ENCODE measurements at places on chromosomes 1 and 21.
A peak's percentile ranks its signal among the peaks of the same experiment; 100 is the strongest.

DNA sequence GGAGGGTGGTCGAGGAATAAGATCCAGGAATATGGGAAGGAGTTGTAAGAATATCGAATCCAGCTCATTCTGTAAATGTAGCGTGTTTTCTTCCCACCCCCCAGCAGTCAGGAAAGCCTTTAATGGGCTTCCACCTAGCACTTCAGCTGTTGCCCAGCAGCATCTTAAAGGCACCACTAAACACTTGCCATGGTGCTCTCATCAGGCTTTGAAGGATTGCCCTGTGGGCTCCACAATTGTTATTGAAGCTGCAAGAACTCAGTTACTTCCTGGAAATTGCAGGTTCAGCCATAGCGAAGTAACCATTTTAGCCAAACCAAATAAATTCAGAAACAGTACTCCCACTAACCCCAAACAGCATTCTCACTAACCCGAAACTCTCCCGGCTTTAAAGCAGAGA is 511.2 kb downstream of the PLPP3 start:
- ATAC-seq = no peak

DNA sequence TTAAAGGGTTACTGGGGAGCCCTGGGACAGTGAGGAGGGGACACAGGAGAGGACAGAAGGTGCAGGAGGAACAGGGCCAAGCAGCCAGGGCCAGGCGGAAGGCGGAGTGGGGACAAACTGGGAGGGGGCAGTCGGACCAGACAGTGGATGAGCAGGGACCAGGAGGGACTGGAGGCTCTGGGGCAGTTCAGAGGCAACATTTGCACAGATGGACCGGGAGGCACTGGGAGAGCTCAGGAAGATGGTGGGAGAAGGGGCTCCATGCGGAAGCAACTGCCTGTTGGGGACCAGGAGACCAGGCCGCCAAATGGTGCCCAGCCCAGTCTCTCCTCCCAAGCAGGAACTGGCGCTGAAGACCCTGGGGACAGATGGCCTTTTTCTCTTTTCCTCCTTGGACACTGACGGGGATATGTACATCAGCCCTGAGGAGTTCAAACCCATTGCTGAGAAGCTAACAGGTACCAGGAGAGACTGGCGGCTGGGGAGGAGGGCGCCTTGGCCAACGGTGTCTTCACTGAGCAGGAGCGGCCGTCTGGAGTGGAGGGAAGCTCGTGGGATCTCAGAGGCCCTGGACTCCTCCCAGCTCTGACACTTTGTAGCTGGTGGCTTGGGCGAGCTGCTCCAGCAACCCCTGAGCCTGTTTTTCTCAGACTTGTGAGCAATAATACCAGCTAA is 847 bp downstream of the SELENON start:
- no peak for ATAC-seq

- no peak for ATAC-seq
These were observed 34.5 kb downstream of the KLHDC7A start for GRCh38 chr1:18515120-18515667.

GRCh38 chr1:155531624-155532023 is 31.0 kb downstream of the ASH1L start:
- no peak for ATAC-seq

DNA sequence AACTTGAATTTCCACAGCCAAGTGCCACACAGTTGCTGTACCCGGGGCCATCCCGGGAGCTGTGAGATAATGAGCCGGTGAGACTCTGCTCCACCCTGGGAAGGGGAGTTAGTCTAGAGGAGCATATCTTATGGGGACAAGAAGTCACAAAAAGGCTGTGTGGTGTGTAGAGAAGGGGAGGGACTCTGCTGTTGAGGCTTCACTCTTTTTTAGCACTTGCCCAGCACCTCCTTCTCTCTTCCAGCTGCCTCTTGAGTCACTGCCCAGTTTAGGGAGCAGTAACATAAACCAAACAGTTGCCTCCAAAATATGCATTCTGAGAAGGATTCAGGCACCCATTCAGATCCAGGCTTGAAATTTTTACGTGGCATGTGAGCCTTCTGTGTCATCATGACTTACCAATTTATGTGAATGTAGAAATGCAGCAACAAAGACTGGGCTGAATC is 744 bp upstream of the WDR26 start:
- ATAC-seq = peak; percentile 24

DNA sequence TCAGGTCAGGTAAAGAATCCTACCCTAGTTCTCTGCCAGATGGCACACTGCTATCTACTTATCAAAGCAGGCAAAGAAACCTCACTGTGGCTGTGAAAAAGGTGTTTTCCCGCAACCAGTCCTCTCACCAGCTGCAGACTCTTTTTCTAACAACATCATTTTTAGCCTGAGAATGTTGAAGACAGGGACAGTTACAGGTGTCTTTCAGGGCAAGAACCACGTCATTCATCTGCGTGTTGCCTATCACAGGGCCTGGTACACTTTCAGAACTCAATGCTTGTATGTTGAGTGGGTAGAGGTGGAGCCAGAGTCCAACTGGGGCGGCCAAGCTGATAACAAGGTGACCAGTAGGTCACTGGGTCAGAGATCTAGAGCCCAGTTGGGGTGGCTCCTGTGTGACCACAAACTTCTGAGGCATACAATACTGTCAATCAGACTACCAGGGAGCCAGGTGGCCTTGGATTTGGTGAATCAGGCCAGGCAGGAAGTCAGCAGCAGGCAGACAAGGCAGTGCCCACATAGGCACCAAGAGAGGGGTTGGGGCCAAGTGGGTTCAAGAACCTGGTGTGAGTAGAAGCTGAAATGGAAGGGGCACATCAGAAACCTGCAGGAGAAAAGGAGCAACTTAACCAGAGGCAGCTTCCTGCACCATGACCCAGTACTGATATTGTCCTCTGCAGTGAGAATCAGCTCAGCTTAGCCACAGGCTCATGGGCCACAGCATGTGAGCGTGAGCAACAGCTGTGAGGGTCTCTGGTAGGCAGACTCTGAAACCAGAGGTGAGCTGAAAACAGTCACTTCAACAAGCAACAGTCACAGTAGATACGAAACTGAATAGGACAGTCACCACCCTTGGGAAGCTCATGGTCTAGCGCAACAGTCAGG is 123.6 kb downstream of the DTL start:
- ATAC-seq = no peak

GRCh38 chr1:223216531-223217205 is 73.6 kb upstream of the TLR5 start:
- no peak for ATAC-seq

GRCh38 chr1:203340112-203340790 is 10.7 kb downstream of the FMOD start:
- peak; percentile 68 for ATAC-seq

- no peak for ATAC-seq
These were observed 21.2 kb downstream of the PDIK1L start for GRCh38 chr1:26132834-26133167.

- no peak for ATAC-seq
These were observed 453.4 kb downstream of the DPYD start for GRCh38 chr1:97467445-97467844.
